ENCODE measurements at places on chromosomes 4 and X.

- no peak for DNase-seq
Observed at GRCh38 chr4:178105242-178105641, 663.0 kb upstream of the AGA start.

- DNase-seq = no peak
Observed at GRCh38 chr4:61501812-61502211, 301.7 kb downstream of the ADGRL3 start.

DNA sequence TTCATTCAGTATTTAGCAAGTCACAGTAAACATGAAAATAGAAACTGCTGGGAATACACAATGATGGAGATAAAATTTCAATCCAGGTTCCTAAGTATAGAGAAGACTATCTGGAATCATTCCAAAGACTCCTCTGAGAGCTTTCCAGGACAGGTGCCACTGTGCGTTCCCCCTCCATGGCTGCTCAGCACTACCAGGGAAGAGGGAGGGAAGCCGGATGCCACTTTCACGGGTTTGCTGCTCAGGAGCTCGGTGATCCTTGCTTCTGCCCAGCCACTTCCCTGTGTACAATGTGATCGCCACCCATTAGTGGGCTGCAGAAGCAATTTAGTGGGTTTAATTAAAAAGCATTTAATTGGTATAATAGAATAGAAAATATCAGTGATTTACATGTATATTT is 94.5 kb downstream of the FNIP2 start:
- DNase-seq = no peak

DNA sequence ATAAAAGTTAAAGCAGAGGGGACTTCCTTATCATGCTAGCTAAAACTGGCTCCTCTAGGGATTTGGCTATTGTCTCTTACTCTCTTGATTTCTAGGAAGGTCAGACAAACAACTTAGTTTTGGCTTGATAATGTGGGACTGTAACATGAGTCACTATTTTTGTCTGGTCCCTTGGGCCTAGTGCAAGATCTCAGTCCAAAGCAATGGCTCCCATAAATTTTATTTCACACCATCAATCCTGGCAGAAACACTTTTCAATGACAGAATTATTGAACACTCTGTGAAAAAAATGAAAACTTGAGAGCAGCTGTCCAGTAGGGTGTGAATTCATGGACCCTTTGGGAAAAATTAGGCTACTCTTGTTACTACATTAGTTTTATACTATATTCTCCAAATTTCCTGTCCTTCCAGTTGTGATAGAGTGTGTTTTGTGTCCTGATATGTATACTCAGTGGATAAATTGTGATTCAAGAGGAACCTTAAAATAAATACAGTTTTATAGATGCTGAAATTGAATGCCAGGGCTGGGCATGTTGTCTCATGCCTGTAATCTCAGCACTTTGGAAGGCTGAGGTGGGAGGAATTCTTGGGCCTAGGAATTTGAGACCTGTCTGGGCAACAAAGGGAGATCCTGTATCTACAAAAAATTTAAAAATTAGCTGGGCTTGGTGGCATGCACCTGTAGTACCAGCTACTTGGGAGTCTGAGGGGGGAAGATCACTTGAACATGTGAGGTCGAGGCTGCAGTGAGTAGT is 10.8 kb upstream of the SNCA start:
- DNase-seq = no peak

DNA sequence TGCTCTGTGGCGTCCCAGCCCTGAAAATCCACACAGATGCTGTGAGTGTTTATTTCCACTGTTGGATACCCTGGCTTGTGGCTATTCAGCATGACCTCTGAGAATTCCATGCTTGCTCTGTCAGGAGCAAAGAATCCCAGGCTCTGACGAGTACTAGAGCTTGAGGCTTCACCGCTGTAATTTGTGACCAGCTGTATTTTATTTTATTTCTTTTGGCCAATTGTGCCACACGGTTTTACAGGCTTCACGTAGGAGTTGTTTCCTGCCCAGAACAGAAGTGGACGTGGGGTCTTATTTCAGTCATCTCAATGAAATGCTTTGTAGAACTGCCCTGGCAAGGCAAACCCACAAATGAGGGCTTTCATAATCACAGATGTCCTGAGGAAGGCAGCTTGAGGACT is 69.4 kb upstream of the CLDN34 start:
- DNase-seq = peak; percentile 44

DNA sequence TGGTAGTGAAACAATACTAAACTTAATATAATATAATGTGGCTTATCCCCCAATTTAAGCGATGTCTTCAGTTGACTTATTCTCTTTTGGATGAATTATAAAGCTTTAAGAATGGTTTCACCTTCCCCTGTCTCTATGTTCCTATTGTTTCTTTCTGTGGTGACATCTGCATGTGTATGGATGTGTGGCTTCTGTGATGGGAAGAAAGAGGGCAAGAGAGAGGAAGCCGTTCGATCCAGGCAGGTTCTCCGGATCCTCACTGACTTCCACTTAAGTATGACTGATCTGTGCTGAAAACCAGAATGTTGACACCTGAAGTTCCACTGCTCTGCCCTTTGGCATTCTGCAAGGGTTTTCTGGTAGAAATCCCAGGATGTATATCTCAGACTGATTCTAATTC is 1150.8 kb downstream of the STPG2 start:
- no peak for DNase-seq

DNA sequence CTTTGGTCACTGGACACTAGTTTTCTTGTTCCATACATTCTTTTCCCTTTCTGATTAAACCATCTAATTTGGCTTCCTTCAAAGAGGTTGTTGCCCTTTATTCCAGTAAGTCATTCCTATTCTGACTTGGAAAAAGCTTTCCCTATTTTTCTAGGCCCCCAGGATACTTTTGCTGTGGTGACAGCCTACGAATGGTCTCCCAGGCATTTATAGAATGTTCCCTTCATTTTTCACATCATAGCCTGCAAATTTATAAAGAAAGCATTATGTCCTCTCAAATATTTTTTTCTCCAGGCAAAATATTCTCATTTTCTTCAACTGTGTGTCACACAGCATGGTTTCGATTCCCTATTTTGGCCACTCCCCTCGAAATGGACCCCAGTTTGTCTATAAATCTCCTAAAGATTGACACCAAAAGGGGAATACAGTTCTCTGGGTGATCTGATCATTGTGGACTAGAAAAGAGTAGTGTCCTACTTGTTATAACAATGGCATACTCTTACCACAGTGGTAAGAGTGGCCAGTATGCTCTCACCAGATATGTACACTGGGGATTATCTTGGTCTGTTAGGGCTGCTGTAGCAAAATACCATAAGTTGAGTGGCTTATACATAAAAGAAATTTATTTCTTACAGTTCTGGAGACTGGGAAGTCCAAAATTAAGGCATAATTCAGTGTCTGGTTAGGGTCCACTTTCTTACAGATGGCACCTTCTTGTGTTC is 41.5 kb upstream of the BMP2K start:
- DNase-seq = no peak

DNA sequence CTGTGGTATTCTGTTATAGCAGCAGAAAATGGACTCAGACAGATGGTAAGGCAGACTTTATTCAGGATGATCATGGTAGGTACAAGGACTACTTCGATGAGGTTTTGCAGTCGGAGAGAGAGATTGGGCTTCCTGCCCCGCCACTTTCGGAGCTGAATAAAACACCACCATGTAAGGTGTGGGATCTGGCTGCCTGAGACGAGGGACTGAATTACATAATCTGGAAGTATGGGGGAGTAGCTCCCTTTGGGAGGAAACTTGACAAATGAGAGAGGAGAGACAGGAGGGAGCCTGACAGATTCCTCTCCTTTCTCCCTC is 255.5 kb upstream of the GATB start:
- no peak for DNase-seq

- DNase-seq = no peak
Observed at GRCh38 chr4:658681-659667, 15.1 kb downstream of the ATP5ME start.

DNA sequence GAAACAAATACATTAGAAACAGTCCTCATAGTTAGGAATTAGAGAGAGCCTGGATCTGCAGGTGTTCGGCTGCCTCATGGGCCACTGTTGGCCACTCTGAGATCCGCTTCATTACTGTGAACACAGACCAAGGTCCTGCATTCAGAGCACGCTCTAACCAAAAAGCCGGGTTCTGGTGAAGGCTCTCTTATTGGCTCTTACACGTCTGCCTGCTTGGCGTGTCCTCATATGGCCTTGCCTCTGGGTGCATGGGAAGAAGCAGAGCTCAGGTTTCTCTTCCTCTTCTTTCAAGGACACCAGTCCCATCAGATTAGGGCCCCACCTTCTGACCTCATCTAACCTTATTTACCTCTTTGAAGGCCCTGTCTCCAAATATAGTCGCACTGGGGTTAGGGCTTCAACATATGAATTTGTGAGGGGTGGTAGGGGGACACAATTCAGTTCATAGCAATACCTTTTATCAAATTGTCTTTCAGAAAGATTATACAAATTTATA is 37.1 kb upstream of the ELF2 start:
- no peak for DNase-seq

DNA sequence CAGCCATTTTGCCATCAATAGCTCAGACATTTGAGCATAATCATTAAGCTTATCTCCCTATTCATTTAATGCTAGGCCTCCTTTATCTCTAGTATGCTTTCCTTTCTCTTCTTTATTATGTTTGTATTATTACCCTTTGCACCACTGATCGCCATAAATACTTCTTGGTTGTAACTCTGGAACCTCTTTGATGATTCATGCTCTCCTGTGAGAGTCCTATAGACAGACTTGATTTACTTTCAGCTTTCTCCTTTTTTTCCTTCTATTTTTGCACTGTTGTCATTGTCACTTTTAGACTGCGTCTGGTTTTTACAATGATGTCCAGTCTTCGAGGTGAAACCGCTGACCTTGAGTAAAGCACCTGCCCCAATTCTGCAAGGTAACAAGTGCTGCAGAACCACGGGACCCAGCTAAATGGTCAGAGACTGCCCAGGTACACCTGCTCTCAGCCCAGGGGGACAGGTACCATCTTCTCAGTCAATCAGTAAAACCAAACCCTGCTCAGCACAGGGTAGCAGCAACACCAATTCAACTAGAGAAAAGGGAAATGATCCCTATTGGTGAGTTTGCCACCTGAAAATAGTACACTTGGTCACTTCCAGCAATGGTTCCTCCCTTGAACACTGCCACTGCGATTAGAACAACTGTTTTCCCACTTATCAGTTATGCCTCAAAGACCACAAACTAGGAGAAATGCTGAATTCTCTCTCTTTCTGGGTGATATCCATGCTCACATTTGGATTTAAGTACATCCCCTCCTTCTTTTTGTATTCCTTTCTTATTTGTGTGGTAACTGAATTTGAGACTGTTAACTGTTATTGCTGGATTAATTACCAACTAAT is 125.1 kb downstream of the MAML3 start:
- DNase-seq = no peak

DNA sequence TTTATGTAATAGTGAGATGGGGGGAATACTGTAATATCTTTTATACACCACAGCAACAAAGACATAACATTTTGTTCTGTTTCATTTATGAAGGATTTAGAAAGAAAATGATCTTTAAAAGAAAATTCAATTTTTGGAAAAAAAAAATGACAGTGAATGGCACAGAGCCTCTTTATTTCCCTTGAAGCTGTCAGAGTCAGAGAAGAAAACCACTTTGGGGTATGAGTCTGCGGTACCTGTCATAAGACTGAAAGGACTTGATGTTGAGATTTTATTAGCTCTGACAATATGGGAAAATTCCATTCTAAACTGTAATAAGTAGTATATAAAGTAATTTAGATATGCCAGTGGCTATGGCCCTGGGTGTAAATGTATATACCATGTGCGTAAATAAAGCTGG is 134.8 kb downstream of the GALNTL6 start:
- DNase-seq = no peak

GRCh38 chr4:180669680-180670079 is 1573.5 kb upstream of the TENM3 start:
- no peak for DNase-seq

DNA sequence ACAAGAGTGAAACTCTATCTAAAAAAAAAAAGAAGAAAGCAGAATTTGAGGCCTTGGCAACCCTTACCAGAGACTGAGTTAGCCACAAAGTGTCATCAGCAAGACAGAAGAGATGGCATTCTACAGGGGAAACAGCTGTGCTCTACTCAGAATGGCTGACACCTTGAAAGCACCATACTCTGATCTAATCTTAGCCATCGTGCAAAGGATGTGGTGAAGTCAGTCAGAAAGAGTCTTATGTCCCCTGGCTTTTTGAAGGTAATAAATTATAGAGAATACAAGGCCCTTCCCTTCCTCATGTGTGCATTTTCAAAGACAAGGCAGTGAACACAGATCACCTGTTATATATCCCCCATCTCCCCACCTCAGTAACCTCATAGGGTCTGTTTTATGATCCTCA is 13.2 kb downstream of the CLNK start:
- no peak for DNase-seq

DNA sequence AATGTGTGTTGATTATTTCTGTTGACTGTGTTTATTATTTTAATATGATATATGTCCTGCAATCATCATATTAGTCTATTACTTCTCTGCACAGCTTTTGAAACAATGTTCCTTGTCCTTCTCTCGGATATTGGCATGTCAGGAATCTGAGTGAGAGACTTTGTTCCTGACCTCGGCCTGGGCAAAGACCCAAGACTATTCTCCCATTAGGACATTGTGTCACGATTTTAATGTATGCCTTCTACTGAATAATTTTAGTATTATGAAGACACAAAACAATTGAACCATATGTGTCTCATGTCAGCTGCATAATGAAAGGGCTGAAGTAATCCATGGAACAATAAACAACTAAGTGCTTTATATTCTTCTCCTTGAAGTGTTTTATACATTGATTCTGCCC is 580.8 kb upstream of the TENM3 start:
- no peak for DNase-seq

GRCh38 chr4:84948056-84948455 is 18.4 kb downstream of the WDFY3 start:
- no peak for DNase-seq
